Left lung (tissue), 14 donors: ENCODE measurements at places on chromosomes 1 and 21.
A peak's percentile ranks its signal among the peaks of the same experiment; 100 is the strongest.

- no peaks in the 10 kb centered on the region for H3K27me3 ChIP-seq
- no peak overlapping the region for H3K4me3 ChIP-seq
- no peaks in the 10 kb centered on the region for H3K36me3 ChIP-seq
- H3K4me1 ChIP-seq: peaks cover 70% of the 10 kb centered on the region
- DNase-seq: no peak
- H3K27ac ChIP-seq: peak overlapping the region; percentile 67
Measured at GRCh38 chr1:12450090-12450755, 167.8 kb downstream of the DHRS3 start.

GRCh38 chr1:177020851-177021589 is 143.5 kb downstream of the ASTN1 start:
- no peaks in the 10 kb centered on the region for H3K36me3 ChIP-seq
- no peaks in the 10 kb centered on the region for H3K27me3 ChIP-seq
- H3K4me3 ChIP-seq: no peak overlapping the region
- H3K27ac ChIP-seq: no peak overlapping the region
- H3K4me1 ChIP-seq: no peaks in the 10 kb centered on the region
- DNase-seq: no peak

GRCh38 chr1:203464226-203464625 is 11.4 kb upstream of the PRELP start:
- H3K27ac ChIP-seq: no peak overlapping the region
- DNase-seq: no peak
- H3K27me3 ChIP-seq: no peaks in the 10 kb centered on the region
- peaks cover 6% of the 10 kb centered on the region for H3K4me1 ChIP-seq
- H3K4me3 ChIP-seq: no peak overlapping the region

DNA sequence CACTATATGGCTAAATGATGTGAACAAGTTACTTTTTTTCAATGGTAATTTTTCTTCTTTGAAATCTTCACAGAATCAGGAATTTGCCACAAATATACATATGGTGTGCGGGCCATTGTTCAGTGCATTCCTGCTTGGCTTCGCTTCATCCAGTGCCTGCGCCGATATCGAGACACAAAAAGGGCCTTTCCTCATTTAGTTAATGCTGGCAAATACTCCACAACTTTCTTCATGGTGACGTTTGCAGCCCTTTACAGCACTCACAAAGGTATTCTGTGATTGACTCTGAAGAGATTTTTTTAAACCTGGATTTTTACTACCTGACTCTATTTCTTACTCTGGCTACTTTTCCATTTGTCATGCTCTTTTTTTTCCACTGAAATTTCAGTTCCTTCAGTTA is 76.2 kb upstream of the KIAA1614 start:
- H3K27me3 ChIP-seq: no peaks in the 10 kb centered on the region
- H3K27ac ChIP-seq: no peak overlapping the region
- peaks cover 32% of the 10 kb centered on the region for H3K36me3 ChIP-seq
- no peak for DNase-seq

GRCh38 chr1:80523861-80524260 is 1276.9 kb upstream of the ADGRL2 start:
- H3K4me1 ChIP-seq: no peaks in the 10 kb centered on the region
- no peaks in the 10 kb centered on the region for H3K27me3 ChIP-seq
- peak; percentile 29 for DNase-seq
- H3K27ac ChIP-seq: no peak overlapping the region
- no peak overlapping the region for H3K4me3 ChIP-seq
- no peaks in the 10 kb centered on the region for H3K36me3 ChIP-seq

DNA sequence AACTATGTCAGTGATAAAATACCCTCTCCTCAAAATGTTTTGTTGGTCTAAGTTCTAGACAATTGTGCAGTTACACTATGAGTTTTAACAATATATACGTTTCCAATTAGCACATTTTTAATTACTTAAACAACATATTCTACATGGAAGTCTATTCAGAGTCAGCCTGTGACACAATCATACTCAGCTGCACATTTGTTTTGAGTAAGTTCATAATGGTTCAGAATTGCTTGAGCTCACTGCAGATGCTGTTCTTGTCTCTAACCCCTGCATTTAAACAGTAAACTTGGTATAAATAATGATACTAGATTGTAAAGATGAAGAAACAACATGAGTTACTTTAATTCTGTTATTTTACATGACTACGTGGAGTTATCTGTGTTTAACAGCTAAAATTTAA is 30.6 kb downstream of the CDKN2C start:
- H3K4me1 ChIP-seq: no peaks in the 10 kb centered on the region
- no peaks in the 10 kb centered on the region for H3K27me3 ChIP-seq
- H3K27ac ChIP-seq: no peak overlapping the region
- no peak overlapping the region for H3K4me3 ChIP-seq
- no peak for DNase-seq

GRCh38 chr1:223825767-223826748 is 19.7 kb downstream of the TP53BP2 start:
- peaks cover under 1% of the 10 kb centered on the region for H3K36me3 ChIP-seq
- H3K4me3 ChIP-seq: no peak overlapping the region
- H3K4me1 ChIP-seq: peaks cover 91% of the 10 kb centered on the region
- H3K27me3 ChIP-seq: no peaks in the 10 kb centered on the region

GRCh38 chr1:12005488-12006166 is 13.7 kb upstream of the MIIP start:
- H3K4me1 ChIP-seq: no peaks in the 10 kb centered on the region
- DNase-seq: no peak
- H3K27me3 ChIP-seq: no peaks in the 10 kb centered on the region
- H3K27ac ChIP-seq: no peak overlapping the region
- peaks cover 97% of the 10 kb centered on the region for H3K36me3 ChIP-seq
- H3K4me3 ChIP-seq: no peak overlapping the region

DNA sequence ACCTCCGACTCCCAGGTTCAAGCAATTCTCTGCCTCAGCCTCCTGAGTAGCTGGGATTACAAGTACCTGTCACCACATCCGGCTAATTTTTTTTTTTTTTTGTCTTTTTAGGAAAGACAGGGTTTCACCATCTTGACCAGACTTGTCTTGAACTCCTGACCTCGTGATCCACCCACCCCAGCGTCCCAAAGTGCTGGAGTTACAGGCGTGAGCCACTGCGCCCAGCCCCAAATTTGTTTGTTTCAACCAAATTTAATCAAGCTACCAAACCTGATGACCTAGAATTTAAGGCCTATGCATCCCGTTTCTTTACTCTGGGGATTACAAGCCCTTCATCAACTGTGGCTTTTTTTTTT is 58.3 kb upstream of the TBX15 start:
- H3K27ac ChIP-seq: peak overlapping the region; percentile 62
- H3K4me3 ChIP-seq: no peak overlapping the region
- H3K27me3 ChIP-seq: no peaks in the 10 kb centered on the region
- no peaks in the 10 kb centered on the region for H3K36me3 ChIP-seq
- H3K4me1 ChIP-seq: no peaks in the 10 kb centered on the region

DNA sequence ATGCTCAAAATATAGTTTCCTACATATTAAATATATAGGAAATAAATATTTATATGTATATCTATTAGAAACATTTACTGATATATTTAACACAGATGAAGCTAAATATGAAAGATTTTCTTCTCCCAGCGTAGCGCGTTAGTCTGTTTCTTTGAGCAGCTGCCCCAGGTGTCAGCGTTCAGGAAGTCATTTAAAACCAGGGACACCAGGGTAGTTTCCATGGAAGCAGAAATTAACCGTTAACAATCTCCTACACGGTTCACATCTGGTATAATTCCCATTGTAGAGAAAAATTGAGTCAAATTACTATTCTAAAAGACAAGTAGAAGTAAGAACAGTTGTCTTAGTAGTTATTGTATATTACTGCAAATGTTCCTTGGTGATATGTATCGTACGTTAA is 1443.7 kb downstream of the MRPL39 start:
- H3K27me3 ChIP-seq: no peaks in the 10 kb centered on the region
- H3K27ac ChIP-seq: no peak overlapping the region
- DNase-seq: no peak
- H3K36me3 ChIP-seq: no peaks in the 10 kb centered on the region
- H3K4me3 ChIP-seq: no peak overlapping the region

GRCh38 chr1:14535619-14536355 is 62.7 kb upstream of the KAZN start:
- H3K27me3 ChIP-seq: no peaks in the 10 kb centered on the region
- H3K4me1 ChIP-seq: no peaks in the 10 kb centered on the region
- H3K27ac ChIP-seq: no peak overlapping the region

- no peak overlapping the region for H3K4me3 ChIP-seq
- no peak overlapping the region for H3K27ac ChIP-seq
- no peaks in the 10 kb centered on the region for H3K27me3 ChIP-seq
- peaks cover 12% of the 10 kb centered on the region for H3K4me1 ChIP-seq
- no peak for DNase-seq
- H3K36me3 ChIP-seq: peaks cover 66% of the 10 kb centered on the region
Measured at GRCh38 chr1:111705841-111706240, 33.4 kb downstream of the INKA2 start.

DNA sequence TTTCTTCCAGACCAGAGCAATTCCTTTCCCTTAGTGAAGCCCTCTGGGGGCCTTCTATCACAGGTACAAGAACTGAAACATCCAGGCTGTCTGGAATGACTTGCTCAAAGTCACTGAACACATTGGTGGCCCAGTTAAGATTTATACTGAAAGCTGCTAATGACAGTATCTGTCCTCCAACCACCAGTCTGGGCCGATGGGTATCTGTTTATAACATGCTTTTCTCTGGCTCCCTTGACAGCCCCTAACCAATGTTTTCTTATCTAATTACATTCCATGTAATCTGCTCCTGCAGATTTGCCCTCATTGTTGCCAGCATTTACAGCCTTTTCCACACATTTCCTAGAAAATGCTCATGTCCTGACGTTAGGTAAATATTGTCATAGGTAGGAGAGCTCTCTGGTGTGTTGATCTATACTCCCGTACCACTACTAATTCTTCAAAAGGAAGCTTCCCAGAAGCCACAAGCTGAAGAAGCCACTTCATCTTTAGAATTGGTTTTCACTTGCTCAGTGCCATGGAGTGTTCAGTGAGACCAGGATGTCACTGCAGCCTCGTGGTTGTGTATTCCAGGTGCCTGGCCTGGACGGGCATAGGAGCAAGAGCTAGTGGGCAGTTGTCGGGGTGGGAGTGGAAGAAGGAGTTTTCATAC is 163.9 kb downstream of the TSEN15 start:
- DNase-seq: no peak
- no peaks in the 10 kb centered on the region for H3K27me3 ChIP-seq
- H3K4me1 ChIP-seq: peaks cover 8% of the 10 kb centered on the region
- H3K36me3 ChIP-seq: no peaks in the 10 kb centered on the region
- no peak overlapping the region for H3K4me3 ChIP-seq
- H3K27ac ChIP-seq: no peak overlapping the region

GRCh38 chr1:160437432-160438316 is 37.3 kb downstream of the VANGL2 start:
- H3K36me3 ChIP-seq: no peaks in the 10 kb centered on the region
- peak overlapping the region; percentile 36 for H3K27ac ChIP-seq

DNA sequence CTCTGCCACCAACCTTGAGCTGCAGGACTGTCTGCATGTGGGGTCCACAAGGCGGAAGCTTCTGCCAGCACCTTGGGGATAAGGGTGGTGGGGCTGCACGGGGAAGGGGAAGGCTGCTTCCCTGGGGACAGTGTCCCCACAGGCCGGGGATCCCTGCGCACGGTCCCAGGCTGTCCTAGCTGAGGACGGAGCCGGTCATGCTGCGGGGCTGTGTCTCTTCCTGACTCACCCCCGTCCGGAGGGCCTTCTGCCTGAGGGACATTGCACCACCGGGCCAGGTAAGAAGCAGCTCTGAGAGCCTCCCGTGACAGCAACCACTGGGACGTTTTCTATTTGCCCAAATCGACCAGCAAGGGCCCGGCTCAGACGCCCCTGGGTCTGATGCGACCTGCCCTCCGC is 29.9 kb downstream of the KRTAP10-1 start:
- DNase-seq: no peak
- H3K4me3 ChIP-seq: no peak overlapping the region
- H3K36me3 ChIP-seq: no peaks in the 10 kb centered on the region

- no peak for DNase-seq
- no peaks in the 10 kb centered on the region for H3K4me1 ChIP-seq
- no peak overlapping the region for H3K4me3 ChIP-seq
Measured at GRCh38 chr1:150841626-150842025, 33.6 kb upstream of the CTSK start.

- peak overlapping the region; percentile 92 for H3K27ac ChIP-seq
- no peak overlapping the region for H3K4me3 ChIP-seq
- no peak for DNase-seq
- peaks cover 50% of the 10 kb centered on the region for H3K4me1 ChIP-seq
- no peaks in the 10 kb centered on the region for H3K27me3 ChIP-seq
Measured at GRCh38 chr1:181032535-181032934, 1.2 kb upstream of the MR1 start.

GRCh38 chr1:18387307-18387706 is 93.4 kb upstream of the KLHDC7A start:
- no peaks in the 10 kb centered on the region for H3K4me1 ChIP-seq
- H3K4me3 ChIP-seq: no peak overlapping the region
- H3K27ac ChIP-seq: no peak overlapping the region
- no peaks in the 10 kb centered on the region for H3K36me3 ChIP-seq

- H3K27me3 ChIP-seq: no peaks in the 10 kb centered on the region
- H3K4me1 ChIP-seq: peaks cover 57% of the 10 kb centered on the region
- H3K27ac ChIP-seq: no peak overlapping the region
- no peak overlapping the region for H3K4me3 ChIP-seq
Measured at GRCh38 chr1:228986093-228986904, 251.0 kb downstream of the RHOU start.

GRCh38 chr1:165857046-165857801 is 29.8 kb downstream of the UCK2 start:
- no peak for DNase-seq
- no peaks in the 10 kb centered on the region for H3K27me3 ChIP-seq
- H3K27ac ChIP-seq: no peak overlapping the region
- H3K4me1 ChIP-seq: peaks cover 5% of the 10 kb centered on the region
- no peak overlapping the region for H3K4me3 ChIP-seq
- H3K36me3 ChIP-seq: no peaks in the 10 kb centered on the region

DNA sequence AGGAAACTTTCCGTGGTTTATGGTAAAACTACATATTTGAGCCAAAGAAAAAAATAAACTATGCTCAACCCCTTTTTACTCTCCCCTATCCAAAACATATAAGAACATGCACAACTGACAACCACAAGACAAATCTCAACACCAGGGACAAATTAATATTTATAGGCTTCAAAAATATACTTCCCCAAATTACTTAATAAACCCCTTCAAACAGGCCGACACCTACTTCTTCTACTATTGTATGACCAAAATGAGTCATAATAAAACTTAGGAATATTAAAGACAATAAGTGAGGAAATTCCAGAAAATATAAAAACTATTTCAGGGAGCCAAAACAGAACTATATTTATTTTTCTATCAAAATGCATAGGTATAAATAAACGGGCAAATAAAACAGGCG is 71.5 kb downstream of the TGFBR3 start:
- H3K4me1 ChIP-seq: peaks cover 7% of the 10 kb centered on the region
- H3K27ac ChIP-seq: no peak overlapping the region
- no peaks in the 10 kb centered on the region for H3K36me3 ChIP-seq

- H3K4me3 ChIP-seq: no peak overlapping the region
- no peaks in the 10 kb centered on the region for H3K4me1 ChIP-seq
- DNase-seq: no peak
Measured at GRCh38 chr21:31489726-31490125, 145.7 kb upstream of the TIAM1 start.
